ENCODE measurements at places on chromosomes 12 and 14.

DNA sequence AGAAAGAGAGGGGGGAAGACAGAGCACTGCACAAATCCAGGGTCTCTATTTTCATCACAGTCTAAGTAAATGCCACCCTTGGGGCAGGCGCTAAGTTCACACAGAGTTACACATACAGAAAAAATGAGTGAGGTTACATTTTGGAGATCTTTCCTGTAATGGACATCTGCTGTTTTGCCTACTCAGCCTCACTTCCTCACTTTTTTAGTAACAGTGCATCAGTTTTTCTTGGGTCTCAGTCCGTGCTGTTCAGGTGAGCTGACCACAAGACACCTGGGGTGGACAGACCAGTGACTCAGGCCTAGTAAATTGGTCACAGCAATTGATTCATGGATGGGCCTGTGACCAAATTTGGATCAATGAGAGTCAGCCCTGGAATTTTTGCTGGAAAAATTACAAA, 33.6 kb upstream of the SLC5A8 start:
- no peak for DNase-seq

DNA sequence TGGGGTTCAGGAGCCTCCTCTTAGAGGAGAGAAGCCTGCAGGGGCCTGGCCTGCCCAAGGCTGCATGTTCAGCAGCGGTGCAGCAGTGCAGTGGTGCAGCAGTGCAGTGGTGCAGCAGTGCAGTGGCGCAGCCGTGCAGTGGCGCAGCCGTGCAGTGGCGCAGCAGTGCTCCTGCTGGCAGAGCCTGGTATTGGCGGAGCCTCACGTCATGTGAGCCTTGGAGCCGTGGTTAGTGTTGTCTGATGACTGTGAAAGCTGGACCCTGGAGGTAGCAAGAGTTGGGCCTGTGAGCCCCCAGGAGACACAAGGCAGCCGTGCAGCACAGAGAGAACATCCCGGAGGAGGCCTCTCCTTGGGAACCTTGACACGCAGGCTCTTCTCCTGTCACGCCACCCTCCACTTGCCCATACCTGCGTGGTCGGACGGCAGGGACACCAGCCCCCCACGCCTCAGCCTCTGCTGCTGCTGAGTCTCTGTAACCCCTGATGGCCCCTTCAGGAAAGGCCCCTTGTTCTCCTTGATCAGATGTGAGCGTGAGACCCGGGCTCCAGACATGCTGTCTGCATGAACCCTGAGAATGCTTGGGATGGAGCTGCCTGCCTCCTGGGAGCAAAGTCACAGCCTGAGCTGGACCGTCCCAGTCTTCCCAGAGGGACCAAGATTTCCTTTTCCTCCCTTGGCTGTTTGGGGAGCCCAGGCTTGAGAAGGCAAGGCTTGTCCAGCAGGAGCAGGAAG, 193.7 kb downstream of the KIF26A start:
- DNase-seq, result no peak

DNA sequence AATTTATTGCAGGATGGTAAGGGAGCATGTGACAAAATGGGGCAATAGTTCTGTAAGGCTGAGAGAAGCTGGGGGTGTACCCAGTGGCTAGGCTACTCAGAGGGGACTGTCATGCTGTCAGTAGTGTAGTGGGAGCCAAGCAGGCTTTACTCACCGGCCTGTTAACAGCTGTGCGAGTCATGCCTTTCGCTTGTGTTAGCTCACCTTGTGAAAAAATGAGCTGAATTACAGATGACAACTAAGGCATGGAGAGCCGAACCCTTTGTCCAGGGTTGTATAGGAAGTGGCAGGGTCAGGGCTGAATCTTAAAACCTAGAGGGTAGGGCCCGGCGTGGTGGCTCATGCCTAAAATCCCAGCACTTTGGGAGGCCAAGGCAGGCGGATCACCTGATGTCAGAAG, 37.9 kb downstream of the SH2B3 start:
- DNase-seq, result no peak

- DNase-seq, result no peak
Observed at GRCh38 chr12:32198555-32198954, 91.9 kb downstream of the BICD1 start.

- no peak for DNase-seq
Observed at GRCh38 chr12:85616201-85616600, 220.0 kb downstream of the RASSF9 start.

DNA sequence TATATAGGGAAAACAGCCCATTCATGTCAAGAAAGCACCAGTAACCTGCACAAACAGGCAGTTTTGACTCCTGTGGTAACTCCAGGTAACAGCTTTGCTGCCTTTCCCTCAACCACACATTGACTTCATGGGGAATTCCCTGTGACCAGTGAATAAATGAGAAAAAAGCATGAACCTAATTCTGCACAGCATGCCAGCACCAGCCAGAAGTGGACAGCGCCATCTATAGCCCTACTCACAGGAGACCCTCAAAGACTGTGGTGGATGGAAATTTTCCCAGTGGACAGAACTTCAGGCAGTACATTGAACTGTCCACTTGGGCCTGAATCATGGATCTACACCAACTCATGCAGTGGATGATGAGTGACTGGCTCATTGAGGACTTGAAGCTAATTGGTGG, 152.1 kb downstream of the SLC8A3 start:
- no peak for DNase-seq

DNA sequence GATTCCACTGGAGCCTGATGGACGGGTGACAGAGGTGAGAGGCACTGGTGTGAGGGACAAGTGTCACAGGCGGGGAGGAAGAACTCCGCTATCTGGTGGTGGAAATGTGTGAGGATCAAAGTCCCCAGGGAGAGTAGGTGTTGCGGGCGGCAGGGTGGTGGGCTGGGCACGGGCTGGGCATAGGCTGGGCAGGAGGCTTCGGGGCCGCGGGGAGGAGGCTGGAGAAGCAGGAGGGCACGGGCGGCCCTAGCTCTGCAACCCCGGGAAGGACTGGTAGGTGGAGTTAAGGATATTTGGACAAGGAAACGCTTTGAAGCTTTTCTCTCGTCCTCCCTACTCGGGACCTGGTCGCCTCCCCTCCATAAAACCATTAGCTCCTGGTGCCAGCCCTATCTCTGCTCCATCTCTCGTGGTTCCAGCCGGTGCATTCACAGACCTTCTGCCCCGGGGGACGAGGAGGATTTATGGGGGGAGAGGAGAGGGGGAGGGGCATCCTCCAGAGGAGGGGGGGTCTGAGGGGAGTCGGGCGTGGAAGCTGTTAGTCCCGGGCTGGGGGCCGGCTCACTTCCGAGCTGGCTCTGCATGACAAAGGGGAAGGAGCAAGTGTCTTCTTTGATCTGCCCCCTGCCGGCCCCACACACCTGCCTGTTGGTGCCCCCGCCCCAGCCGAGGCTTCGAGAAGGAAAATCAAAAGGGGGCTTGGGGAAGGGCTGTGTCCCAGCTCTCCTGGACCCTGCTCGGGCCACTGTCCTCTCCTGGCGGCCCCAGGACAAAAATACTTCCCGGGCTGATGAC, 504 bp downstream of the WNT5B start:
- DNase-seq, result no peak

DNA sequence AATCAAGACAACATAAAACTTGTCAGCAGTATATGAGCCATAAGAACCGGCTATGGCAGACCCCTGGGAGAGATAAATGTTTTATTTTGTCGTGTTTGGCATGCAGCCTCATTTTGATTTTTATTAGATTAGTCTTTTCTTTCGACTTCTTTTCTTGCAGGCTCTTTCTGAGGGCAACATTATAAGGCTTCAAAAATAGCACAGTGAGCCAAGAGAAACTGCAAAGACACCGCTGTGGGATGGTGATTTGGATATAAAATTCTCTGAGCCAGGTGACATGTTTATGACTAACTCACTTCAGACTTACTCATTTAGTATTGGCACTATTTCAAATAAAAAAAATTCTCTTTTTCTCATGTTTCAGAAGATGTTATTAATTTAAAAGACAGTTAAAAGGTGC, 96.8 kb upstream of the PKP2 start:
- no peak for DNase-seq

- DNase-seq, result no peak
Observed at GRCh38 chr12:118980407-118981014, 830 bp upstream of the SRRM4 start.

GRCh38 chr12:88375306-88376305, 204.7 kb downstream of the KITLG start:
- DNase-seq, result no peak

DNA sequence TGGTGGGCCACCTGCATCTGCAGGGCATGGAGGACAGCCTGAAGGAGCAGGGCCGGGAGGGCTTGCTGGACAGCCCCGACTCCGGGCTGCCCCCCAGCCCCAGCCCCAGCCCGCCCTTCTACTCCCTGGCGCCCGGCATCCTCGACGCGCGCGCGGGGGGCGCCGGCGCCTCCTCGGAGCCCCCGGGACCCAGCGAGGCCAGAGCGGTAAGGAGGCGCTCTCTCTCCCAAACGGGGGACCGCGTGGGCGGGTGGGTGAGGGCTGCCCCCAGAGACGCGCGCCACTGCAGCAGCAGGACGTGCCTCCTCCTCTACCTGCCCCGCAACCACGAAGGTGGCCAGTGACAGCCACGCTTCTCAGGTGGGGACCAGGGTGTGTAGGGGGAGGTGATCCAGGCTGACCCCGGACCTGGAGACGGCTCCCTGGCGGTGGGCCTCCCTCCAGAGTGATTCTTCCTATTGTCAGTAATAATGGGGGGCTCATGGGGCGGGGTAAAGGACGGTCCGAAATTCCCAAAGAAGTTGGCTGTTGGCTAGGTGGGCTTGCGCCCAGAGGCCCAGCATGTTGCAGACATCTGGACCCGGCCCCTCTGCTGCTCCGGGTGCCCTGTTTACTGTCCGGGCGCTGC, 652 bp downstream of the RFLNA start:
- no peak for DNase-seq
